ENCODE measurements at places on chromosomes 6 and 20.

DNA sequence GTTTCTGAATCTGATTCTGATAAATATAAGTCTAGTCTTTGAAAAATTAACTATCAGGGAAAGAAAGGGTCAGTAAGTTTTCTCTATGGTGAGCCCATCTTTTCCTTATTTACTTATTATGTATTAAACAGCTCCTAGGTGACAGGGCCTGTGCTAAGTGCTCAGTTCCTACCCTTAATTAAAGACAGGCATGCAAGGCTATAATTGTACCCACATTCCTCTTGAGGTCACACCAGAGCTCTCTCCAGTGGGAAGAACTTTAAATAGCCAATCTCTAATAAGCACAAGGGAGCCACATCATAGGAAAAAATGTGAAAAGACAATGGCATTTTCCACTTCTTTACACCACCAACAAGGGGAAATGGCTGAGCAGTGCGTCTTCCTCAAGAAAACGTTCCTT lies 421.8 kb upstream of the SLC35B3 start:
- no peak for DNase-seq

GRCh38 chr6:161452241-161452640 lies 178.4 kb upstream of the AGPAT4 start:
- DNase-seq, result no peak

- peak; percentile 46 for DNase-seq
These were observed 7.9 kb downstream of the ZC2HC1B start for GRCh38 chr6:143872201-143872600.

DNA sequence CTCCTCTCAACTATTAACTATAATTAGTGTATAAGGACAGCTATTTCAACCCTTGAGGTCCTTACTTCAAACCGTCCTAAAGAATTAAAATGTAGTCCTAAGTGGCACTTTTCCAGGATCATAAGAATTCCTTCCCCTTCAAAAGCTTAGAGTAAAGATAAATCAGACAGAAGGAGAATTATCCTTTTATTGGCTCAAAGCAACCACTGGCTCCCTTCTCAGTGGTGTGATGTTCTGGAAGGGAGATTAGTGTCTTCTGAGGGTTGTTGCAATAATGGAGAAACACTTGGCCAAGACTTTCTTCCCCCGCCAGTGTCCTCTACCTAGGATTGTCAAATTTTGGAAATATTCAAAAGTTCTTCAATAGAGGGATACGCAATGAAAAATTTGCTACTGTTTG lies 89.1 kb upstream of the PLEKHG1 start:
- no peak for DNase-seq

DNA sequence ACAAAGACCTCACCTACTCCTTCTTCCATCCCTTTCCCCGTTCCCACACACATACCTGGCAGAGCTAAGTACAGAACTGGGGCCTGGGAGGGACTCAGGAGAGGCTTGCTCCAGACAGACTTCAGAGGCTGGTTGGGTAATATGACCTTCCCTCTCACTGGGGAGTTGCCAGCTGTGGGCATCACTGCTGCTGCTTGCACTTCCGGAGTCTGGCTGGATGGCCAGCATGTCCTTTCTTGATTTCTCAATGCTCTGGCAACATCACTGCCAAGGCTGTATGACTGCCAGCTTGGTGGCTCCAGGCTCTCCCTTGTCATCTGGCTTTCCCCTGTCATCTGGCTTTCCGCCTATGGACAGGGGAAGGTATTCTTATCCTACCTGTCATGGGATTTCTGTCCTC lies 47.8 kb downstream of the CDH22 start:
- DNase-seq, result no peak

DNA sequence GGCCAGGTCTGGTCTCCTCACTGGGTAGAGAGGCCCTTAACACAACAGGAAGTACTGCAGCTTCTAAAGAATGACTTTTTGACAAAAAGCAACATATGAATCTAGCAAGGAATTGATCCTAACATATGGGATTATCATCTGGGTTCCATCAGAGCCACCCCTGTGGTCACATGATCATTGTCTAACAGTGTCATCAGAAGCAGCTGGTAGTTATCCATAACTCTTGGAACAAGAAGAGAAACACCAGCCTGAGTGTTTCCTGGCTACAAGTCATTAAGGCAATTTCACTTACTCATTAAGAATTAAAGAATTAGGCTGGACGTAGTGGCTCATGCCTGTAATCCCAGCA lies 219.3 kb upstream of the ARID1B start:
- DNase-seq, result no peak

- DNase-seq, result no peak
These were observed 775.1 kb upstream of the NRSN1 start for GRCh38 chr6:23350752-23351453.

DNA sequence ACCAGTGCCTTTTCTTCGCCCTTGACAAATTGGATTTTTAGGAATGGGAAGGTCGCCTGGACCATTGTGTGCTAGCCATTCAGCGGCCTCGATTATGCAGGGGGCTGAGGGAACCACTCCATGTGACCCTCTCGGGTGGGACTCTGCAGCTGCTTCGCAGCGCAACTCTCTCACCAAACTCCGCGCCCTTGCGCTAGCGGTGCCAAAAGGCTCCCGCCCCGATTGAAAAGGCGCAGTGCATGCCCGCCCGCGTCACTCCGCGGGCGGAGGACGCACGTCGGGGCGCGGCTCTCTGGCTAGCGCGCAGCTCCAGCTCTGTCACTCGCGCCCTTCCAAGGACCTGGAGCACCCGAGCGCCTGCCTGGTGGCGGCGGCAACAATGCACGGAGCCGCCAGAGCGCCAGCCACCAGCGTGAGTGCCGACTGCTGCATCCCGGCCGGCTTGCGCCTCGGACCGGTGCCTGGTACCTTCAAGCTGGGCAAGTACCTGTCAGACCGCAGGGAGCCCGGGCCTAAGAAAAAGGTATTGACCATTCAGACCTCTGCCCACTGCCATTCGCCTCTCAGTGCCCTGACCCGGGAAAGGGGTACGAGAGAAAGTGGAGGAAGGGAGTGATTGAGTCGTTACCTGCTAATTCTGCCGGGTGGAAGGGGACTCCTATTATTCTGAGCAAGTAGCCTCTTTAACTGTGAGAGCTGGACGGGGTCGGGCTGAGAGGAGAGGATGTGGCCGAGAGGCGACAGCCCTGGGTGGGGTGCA lies at the start of gene PRDM13:
Gene PRDM13 (plus strand): TSS at position 178 of the 760 bp plus-strand sequence. CDS start 202 bp downstream, at position 380.
- DNase-seq, result no peak

GRCh38 chr6:16487996-16488674 lies 249.7 kb downstream of the GMPR start:
- no peak for DNase-seq

DNA sequence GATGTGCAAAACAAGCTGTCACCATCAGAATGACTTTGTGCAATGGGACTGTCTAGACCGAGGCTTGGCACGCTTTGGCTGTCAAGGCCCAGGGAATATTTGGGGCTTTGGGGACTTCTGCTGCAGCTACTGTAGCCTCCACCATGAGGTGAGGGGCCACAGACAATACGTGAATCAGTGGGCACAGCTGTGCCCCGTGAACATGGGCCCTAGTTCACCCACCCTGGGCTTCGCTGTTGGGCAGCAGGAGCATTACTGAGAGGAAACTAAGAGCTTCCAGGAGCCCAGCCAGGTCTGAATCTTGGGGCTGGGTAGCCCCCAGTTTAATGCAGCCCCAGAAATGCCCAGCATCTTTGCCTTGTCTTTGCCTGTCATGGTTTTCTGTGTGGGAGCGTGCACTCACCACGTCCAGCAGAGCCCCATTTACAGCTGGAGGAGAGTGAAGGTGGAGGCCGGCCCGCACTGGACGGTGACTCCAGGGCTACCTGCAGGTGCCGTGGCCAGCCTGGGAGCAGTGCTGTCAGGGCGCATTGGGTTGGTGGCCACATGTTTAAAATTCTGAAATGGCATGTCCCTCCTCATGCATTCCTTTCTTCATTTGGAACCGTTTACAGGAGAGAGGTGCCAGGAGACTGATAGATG lies 34.7 kb downstream of the DUSP22 start:
- DNase-seq, result no peak

GRCh38 chr6:160734627-160735026 lies 32.6 kb downstream of the PLG start:
- DNase-seq, result no peak

- no peak for DNase-seq
These were observed 91.5 kb upstream of the SASH1 start for GRCh38 chr6:148250975-148251685.

DNA sequence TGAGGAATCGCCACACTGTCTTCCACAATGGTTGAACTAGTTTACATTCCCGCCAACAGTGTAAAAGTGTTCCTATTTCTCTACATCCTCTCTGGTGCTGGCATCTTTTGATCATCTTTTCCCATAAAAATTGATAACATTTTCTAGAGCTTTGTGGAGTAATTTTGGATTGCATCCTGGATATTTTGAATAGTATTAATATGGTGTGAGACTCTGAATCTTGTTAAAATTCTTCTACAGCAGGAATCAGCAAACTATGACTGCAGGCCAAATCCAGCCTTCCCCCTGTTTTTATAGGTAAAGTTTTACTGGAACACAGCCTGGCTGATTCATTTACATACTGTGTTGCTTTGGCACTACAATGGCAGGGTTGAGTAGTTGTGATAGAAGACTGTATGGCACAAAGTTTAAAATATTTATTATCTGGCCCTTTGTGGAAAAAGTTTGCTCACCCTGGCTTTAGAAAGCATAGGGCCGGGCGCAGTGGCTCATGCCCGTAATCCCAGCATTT lies 15.0 kb upstream of the RNF8 start:
- DNase-seq, result no peak

GRCh38 chr6:134223796-134224420 lies 94.0 kb downstream of the SGK1 start:
- DNase-seq, result no peak

DNA sequence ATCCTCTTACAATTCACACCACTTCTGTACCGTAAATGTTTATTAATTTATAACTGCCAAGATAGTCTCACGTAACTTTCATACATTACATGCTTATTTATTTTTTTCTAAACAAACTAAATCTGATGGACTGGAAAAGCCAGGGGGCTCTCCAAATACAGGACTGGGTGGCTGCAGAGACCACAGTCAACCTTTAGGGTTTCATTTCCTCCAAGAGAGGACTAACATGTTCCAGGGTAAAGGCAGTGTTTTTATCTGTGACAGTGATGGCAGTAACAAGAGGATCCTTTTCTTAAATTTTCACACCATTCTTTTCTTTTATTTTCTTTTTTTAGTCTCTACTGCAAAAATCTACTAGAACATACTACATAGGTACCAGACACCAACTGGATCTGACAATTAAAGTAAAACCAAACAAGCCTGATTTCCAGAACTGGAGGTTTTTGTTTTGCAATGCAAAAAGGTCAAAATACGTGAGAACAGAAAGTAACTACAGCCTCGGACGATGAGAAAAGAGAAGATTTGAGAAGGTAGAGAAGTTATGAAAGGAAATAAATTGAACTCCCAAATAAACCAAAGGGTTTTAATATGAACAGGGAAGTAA lies 1.2 kb downstream of the LMBRD1 start:
- DNase-seq, result no peak

- DNase-seq, result no peak
These were observed 18.9 kb downstream of the BCAS4 start for GRCh38 chr20:50813801-50814200.
